Left cardiac atrium (tissue), 4 donors: ENCODE measurements at places on chromosomes 11 and 22. TPM values are rescaled to one million over a fixed set of nuclear protein-coding genes. Genes with fewer than 3 reads are reported as not detected.
A peak's percentile ranks its signal among the peaks of the same experiment; 100 is the strongest.

The SLC25A45 gene
- 7.2 TPM for total RNA-seq

GRCh38 chr11:18706330-18707243 lies 8.0 kb downstream of the TMEM86A start:
- peak; percentile 80 for DNase-seq

The OR51B5 gene
- not detected for total RNA-seq

The C11orf86 gene
- not detected for total RNA-seq

- no peak for DNase-seq
Measured at GRCh38 chr11:78194490-78194889, 5.8 kb downstream of the USP35 start.

DNA sequence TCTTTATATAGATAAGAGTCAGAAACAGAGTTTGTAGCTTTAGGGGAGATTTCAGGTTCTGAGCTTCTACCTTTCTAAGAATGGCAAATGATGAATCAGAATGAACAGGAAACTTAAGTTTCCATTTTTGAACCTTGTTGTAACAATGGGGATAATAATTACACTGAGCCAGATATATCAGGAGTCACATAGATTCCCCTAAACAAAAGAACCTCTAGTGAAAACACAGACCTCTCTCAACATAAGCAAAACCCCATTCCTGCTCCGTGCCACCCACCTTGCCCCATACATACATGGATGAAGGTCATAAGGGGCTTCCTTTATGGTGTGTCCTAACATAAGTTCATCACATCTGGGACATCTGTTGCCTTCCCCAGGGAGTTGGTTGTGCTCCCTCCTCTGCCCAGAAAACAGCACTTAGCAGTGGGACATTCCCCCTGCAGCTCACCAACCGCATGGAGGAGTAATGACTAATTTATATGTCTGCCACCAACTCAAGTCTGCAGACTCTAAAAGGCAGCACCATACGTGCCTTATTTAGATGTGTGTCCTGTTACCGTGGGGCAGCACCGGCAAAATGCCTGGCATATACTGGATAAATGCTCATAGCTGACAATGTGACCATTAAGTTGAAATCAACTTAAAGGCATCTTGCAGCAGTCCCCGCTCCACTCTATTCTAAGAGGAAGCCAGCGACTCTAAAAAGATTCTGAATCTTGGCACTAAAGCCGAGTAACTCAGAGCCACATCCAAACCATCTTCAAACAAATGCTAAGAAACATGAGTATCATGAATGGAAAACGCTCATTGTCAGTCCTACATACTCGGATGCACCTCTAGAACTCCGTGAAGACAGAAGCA lies 8.0 kb downstream of the JAML start:
- no peak for DNase-seq

DNA sequence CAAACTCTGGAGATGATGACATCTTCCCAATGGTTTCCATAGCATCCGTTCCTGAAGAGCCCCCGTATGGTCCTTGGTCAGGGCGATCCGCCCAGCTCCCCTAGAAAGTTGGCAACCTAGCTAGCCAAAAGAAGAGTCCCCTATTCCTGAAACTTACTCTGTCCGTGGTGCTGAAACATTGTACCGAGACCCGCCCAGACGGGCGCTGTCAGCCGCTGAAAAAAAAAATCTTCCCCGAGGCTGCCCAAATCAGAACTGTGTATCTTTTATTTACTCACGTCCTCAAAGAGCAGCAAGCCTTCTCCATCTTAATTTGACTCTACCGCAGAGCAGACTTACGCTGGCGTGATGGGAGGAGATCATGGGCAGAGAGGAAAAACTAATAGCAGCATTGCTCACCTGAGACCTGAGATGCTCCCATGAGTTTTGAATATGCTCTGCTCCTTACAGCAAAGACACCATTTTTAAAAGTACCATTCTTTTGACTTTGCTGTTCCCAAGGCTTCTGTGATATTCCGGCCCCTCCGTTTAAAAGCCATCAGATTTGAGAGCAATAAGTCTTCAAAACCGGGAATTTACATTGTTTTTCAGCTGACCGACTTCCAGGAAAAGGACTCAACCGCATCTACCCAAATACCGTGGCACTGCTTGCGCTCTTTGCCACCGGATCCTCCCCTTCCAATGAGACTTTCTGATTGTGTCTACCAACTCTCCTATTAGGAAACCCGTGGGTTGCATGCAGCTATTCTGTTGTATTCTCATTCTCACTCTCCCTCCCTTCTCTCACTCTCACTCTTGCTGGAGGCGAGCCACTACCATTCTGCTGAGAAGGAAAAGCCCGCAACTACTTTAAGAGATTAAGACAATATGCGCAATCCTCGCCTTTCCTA lies at the start of gene SLC17A6:
TSS of gene SLC17A6 (plus strand) at position 786 of the 890 bp plus-strand sequence. CDS start 153 bp downstream, outside the sequence.
- no peak for DNase-seq

DNA sequence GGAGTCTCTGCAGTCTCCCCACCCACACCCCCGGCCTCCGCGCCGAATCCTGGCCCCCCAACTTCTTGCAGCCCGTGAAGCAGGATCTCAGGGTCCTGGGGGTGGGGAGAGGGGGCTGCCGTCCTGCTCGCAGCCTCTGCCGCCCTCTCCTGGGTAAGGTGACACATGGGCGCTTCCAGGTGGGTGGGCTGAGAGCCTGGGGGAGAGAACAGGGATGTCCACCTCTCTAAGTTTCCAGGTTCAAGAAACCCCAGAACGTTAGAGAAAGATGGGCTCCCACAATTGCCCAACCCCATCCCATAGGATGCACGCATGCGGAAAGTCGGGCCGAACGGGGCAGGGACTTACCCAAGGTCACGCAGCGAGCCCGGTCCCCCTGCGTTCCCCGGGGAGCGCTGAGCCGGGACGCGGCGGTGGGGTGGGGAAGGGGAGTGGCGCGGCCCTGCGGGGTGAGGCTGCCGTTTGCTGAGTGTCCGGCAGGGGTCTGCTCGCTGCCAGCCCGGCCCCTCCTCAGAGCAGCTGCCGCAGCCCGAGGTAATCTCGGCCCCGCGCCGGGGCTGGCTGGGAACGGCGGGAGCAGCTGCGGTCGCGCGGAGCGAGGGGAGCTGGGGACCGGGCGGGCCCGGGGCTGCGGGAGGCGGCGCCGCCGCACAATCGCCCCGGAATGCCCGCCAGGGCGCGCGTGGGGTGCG lies 705 bp upstream of the CAPN1 start:
- DNase-seq: peak; percentile 62
